Type B pancreatic cell (in vitro differentiated cells): ENCODE measurements at places on chromosomes 11 and 22. TPM values are rescaled to one million over a fixed set of nuclear protein-coding genes. Genes with fewer than 3 reads are reported as not detected.

- DNase-seq: no peak
Observed at GRCh38 chr11:73367482-73368024, 8.6 kb upstream of the RELT start.

DNA sequence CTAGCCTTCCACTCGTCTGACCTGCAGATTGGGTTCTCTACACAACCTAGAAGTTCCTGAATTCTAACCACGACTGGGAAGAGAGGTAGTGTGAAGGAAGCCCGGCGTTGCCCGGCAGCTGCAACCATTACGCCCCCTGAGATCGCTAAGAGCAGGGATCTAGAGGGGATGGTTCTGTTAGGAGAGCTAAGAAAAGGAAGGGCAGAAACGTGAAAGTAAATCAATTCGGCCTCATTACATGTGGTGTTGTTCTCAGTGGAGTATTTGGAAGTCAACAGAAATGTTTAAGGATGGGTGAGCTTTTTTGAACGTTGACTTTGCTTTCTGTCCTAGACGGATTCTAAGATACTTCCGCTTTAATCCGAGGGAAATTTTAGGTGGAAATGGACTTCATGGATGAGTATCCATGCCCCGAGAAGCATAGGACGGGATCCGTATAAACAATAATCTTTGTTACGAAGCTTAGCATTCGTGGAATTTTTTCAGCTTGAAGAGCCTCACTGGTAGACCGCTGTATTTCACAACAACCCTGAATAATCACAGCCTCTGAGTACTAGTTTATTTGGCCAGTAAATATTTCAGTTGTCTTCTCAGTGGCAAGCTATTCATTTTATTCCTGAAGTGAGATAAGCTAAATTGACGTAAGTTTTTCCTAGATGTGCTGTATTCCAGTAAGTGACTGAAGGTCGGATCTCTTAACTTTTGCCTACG lies 629 bp downstream of the ATP5MG start:
- DNase-seq: no peak

Gene CARS1
- 38.9 and 47.8 TPM in 2 replicates for total RNA-seq

Gene SCGB1A1
- total RNA-seq: not detected in 2 replicates
